ENCODE measurements at places on chromosomes 7 and 10.

- no peak for DNase-seq
These were observed 47.4 kb downstream of the FHIP2A start for GRCh38 chr10:114868870-114869519.

GRCh38 chr10:9786101-9786500, 1231.6 kb upstream of the CELF2 start:
- no peak for DNase-seq

DNA sequence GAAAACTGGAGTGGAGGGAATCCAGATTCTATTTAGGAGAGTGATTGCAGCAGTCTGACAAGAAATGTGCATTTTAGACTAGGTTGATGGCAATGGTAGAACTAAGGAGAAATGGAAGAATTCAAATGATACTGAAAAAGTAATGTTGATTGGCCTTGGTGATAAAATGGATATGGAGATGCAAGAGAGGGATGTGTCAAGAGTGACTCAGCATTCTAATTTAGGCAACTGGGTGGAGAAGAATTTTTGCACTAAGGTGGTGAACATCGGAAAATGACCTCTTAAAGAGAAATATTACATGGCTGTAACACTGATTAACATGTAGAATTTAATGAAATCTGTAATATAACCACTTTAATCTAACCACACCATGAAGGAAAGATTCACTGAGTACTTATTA, 806.5 kb downstream of the PHTF2 start:
- no peak for DNase-seq

DNA sequence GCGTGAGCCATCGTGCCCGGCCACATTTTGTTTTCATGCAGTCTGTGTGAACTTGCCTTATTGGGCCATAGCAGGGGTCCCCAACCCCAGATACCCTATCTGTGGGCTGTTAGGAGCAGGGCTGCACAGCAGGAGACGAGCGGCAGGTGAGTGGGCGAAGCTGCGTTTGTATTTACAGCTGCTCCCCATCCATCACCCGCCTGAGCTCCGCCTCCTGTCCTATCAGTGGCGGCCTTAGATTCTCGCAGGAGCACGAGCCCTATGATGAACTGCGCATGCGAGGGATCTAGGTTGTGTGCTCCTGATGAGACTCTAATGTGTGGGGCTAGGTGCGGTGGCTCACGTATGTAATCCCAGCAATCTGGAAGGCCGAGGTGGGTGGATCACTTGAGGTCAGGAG, 293.9 kb downstream of the CAMK1D start:
- no peak for DNase-seq

DNA sequence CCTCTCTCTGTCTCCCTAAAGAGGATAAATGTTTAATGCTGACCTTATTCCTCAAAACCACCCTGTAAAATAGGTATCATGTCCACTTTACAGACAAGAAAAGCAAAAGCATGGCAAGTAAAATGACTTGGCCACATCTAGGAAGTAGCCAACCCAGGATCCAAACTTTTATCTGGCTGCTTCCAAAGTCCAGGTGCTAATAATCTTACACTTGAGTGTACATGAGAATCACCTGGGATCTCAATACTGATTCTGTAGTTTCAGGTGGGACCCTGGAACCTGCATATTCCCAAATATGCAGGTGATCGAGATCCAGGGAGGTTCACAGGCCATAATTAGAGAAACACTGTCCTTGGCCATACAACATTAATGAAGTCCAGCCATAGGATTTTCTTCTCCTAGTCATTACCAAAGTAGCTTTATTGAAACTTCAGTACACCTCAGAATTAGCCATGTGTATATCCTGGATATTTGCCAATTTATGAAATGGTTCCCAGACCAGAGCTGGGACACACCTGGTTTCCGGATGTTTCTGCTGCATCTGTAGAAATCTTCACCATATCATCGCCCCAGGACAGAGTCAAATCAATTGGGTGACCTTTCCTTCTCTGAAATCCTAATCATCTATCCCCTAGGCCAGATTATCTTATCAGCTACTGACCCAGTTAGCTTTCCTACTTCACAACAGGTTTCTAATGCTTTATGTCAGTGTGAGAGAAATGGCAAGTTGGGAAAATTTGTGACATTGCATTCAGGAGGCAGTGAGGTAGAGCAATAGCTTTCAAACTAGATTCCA, 119.1 kb upstream of the KMT2E start:
- no peak for DNase-seq

- no peak for DNase-seq
These were observed 4.2 kb downstream of the KIFBP start for GRCh38 chr10:68992636-68993440.

GRCh38 chr7:5466551-5466950, 42.9 kb upstream of the TNRC18 start:
- DNase-seq, result no peak
